IMR-90 (cell line): ENCODE measurements at places on chromosomes 11 and 22.

- DNase-seq: no peak
Measured at GRCh38 chr11:23746896-23747295, 750.0 kb upstream of the LUZP2 start.

DNA sequence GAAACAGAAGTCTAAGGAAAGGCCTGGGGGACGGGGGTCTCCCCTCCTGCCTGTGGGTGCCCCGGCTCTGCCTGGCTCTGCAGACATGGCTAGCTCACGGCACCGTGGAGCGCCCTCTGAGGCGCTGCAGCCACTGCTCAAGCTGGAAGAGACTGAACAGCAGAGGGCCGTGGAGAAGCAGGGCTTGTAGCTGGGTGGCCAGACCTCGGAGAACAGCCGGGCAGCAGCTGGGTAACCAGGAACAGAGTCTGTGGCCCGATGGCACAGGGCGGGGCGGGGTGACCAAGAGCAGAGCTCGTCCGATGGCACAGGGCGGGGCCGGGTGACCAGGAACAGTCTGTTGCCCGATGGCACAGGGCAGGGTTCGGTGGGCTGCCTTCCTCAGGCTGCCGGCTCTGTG is 18.1 kb downstream of the RNH1 start:
- no peak for DNase-seq

DNA sequence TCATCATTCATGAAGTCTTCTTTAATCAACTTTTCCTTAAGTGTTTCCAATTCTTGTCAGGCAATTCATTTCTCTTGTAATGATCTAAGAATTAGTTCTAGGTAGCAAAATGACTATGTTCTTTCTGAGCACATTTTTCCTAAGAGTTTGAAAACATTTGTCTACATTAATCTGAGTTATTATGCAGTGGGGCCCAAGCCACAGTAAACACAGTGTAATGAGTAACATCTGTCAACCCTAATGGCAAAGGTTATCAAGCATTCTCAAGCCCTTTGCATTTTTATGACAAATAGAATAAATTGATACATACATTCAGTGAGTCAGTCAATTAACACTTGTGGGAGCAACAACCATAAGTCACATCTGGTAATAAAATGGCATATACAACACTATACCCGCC is 106.7 kb upstream of the ZC3H12C start:
- DNase-seq: no peak

DNA sequence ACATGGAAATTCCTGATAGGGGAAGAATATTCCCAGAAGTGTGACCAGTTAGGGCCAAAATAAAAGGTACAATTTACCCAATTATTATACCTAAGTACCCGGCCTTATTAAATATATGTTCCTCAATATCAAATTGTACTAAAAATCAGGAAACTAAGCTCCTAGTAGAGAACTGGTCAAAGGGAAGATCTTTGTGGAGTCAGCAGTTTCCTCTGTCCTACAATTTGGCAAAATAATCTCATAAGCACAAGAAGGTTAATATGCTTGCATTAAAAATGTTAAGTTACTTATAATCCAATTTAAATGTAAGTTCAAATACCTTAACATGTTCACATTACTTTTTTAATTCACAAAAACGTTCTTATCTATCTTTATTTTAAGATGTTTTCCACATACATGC is 10.3 kb downstream of the TTC28 start:
- no peak for DNase-seq

- no peak for DNase-seq
Measured at GRCh38 chr11:38952698-38953097, 2354.7 kb upstream of the RAG2 start.
